T-cell (primary cell): ENCODE measurements at places on chromosomes 13 and 19. TPM values are rescaled to one million over a fixed set of nuclear protein-coding genes. Genes with fewer than 3 reads are reported as not detected.

OPA3 gene
- 9.6 TPM for total RNA-seq

GRCh38 chr13:47459512-47459911, 541.6 kb downstream of the SUCLA2 start:
- H3K4me3 ChIP-seq, result no peak overlapping the region
- no peak overlapping the region for H3K27ac ChIP-seq
- no peak for DNase-seq
- H3K4me1 ChIP-seq, result no peaks in the 10 kb centered on the region

PGLYRP2 gene
- total RNA-seq, result 0.30 TPM

DNA sequence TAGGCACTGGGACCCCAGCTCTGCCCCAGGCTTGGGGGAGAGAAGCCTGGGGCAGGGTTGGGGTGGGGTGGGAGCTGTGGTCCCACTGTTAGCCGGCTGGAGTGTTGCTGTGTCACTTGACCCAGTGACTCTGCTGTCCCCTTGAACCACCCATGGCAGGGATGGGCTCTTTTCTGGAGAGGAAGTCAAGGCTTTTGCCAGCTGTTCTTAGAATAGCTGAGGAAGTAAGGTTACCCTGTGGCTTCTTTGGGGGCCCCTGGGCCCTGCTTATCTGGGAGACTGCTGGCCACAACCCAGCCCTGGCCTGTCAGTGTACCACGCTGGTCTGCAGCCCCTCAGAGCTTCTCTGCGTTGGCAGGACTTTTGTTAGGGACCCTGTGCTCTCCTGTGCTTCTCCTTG, 9.1 kb downstream of the PNPLA6 start:
- DNase-seq, result peak; percentile 21
- no peaks in the 10 kb centered on the region for H3K4me1 ChIP-seq
- H3K4me3 ChIP-seq, result no peak overlapping the region
- H3K27ac ChIP-seq, result no peak overlapping the region
- no peaks in the 10 kb centered on the region for H3K27me3 ChIP-seq

LACC1 gene
- total RNA-seq, result 1.5 TPM

CBLC gene
- not detected for total RNA-seq

DNA sequence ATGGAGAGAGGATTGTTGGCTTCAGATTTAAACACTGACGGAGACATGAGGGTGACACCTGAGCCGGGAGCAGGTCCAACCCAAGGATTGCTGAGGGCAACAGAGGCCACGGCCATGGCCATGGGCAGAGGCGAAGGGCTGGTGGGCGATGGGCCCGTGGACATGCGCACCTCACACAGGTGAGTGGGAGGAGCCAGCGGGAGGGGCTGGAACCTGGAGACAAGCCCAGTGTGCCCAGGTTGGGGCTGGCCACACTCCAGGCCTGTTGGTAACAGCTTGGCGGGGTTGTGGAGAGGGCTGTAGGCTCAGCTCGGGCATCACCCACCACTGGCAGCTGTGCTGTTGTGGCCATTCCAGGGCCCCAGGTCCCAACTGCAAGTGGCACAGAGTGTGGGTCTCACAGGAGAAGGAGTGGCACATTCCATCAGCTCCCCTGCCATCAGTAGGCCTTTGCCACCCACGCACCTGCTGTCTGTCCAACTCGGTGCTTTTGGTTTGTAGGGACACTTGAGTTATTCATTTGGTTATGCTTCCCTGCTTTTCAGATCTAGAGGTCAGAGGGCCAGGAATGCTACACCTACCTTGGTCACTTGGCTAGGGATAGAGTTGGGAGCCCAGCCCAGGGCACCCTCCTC, 49.8 kb downstream of the TSSK6 start:
- H3K27me3 ChIP-seq, result no peaks in the 10 kb centered on the region
- peaks cover 53% of the 10 kb centered on the region for H3K4me1 ChIP-seq
- peaks cover 7% of the 10 kb centered on the region for H3K36me3 ChIP-seq
- no peak overlapping the region for H3K27ac ChIP-seq
- no peak for DNase-seq
- no peak overlapping the region for H3K4me3 ChIP-seq

DNA sequence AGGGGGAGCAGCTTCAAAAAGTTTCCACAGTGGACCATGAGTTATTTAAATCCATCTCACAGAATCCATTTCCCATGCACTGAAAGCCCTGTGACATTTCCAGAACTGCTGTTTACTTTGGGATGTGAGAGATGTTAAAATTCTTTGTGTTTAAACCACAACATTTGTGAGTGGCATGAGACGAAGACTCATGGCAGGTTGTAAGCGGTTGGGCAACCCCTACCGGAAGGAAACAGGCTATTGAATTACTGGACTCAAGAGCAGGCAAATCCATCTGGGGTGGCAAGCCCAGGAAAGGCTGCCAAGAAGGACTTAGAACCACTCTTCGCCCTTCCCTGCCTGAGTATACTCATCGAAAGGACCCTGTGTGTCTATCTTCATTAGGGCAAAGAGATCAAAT, 22.3 kb upstream of the CLDN10 start:
- H3K4me3 ChIP-seq, result no peak overlapping the region
- H3K36me3 ChIP-seq, result no peaks in the 10 kb centered on the region
- no peaks in the 10 kb centered on the region for H3K27me3 ChIP-seq
- H3K27ac ChIP-seq, result no peak overlapping the region
- H3K4me1 ChIP-seq, result no peaks in the 10 kb centered on the region
